ENCODE measurements at places on chromosomes 6 and 20.

- DNase-seq, result no peak
Observed at GRCh38 chr6:151186306-151186705, 53.5 kb upstream of the AKAP12 start.

GRCh38 chr6:161890133-161890831, 616.4 kb upstream of the AGPAT4 start:
- no peak for DNase-seq

- no peak for DNase-seq
Observed at GRCh38 chr6:105862936-105863607, 223.1 kb upstream of the PRDM1 start.

DNA sequence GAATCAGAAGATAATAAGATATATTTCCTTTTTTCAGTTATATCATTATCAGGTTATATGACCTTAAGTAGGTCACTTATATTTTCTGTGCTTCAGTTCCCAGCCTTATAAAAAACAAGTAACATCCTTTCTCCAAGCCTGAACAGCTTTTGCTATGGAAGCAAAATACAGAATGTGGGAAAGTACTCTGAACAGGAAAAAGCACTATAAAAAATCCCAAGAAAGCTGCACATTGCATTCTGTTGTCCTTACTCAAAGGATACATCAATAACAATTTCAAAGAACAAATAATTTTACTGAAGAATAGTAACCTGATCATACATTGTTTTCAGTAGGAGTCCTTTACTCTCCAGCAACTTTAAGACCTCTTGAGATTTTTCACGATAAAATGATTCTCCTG, 56.4 kb downstream of the SLC35A1 start:
- no peak for DNase-seq

DNA sequence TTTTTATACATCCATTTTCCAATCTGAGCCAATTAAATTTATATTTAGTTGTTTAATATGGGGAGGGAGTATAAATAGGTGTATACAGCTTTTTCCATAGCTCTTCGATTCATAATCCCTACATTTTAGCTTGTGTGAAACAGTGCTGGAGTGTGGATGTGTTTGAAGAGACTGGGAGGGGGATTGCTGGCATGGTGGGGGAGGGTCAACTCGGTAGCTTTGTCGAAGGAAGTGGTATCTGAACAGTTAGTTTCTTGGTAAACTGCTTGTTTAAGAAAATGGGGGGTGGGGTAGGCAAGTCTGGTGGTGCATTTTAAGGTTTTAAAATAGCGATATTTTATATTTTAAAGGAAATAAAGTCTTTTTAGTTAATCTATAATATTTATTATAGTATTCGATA, 1.4 kb upstream of the LIN28B start:
- DNase-seq, result no peak

GRCh38 chr6:104704191-104704590, 155.5 kb downstream of the HACE1 start:
- DNase-seq, result no peak

DNA sequence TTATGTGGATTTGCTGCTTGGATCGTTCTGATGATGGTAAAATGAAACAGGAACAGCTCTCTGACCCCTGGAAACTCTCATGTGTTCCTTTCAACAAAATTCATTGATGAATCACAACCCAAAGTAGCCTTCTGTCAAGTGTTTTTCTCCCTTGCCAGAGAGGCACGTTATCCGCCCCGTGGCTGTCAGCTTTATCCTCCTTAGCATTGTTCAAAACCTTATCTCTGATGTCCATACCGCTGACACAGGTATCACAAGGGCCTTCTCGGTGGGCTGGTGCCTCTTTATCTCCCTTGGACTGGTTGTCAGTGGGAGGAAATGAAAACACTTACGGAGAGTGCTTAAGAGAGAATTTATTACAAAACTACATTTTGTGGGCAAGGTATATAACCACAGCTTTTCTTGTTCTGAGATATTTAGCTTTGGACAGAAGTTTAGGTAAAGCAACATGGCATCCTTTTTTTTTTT, 84.9 kb downstream of the TIAM2 start:
- no peak for DNase-seq

DNA sequence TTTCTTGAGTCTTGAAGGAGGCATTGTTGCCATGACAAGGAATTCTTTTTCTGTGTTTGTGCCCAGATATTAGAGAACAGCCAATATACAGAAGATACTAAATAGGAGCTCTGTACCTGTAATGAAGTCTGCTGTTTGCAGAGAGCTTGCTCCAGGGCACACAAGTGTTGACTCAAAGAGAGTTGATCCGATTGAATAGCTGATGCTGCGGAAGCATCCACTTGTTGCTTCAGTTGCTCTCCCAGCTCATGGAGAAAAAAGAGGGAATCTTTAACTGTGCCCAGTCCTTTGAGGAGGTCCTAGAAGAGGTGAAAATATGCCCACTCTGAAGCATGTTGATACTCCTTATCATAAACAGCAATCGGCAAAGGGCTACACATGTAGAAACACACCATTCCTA, 411.4 kb downstream of the ESR1 start:
- DNase-seq, result no peak

- DNase-seq, result no peak
Observed at GRCh38 chr6:31558631-31559500, 11.5 kb downstream of the NFKBIL1 start.

- no peak for DNase-seq
Observed at GRCh38 chr20:58597249-58597891, 53.7 kb upstream of the STX16 start.

GRCh38 chr6:162379757-162380409, 347.7 kb downstream of the PRKN start:
- DNase-seq, result no peak

DNA sequence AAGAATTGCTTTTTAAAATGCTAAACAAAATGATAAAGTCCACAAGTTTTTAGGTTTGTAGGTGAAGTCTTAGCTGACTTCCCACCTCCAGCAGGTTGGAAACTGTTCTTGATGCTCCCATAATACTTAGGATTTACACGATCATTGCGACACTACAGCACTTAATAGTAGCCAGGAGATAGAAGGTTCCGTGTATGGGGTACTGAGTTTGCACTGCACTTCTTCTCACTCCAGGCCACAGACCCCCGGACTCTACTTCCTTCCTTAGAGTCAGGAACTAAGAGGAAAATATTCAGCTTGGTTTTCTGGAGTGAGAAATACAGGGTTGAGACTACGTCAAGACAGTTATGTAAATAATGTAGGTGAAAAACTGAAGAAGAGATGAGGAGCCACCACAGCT, 56.1 kb upstream of the SGK1 start:
- DNase-seq, result no peak

- no peak for DNase-seq
Observed at GRCh38 chr6:154496186-154496585, 14.3 kb downstream of the CNKSR3 start.

DNA sequence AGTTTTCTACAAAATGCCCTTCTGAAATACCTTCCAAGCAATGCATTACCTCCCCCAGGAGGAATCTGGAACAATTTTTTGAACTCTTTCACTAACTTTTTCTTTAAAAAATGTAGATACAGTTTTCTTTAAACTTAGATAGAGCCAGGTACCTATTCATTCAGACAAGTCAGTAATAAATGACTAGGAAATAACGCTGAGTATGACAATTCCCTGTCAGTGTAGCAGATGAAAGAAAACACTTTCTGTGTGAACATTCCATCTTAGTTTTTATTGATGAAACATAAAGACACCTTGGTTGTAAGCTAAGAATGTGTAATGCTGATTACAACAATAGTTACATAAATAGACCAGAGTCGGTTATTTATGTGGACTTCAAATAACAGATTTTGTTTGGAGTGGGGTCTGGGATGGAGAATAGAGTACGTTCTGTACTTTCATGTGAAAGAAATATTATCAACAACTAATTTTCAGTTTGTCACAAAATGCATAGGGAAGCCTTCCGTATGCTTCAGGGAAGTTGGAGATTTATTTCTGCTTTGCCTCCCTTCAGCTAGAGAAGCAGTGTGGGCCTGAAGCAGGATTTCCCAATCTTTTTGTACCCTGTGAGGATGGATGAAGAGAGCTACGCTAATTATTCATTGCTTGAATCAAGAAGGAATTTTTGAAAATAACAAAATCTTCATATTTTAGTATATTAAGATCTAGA, 19.2 kb upstream of the QKI start:
- no peak for DNase-seq

GRCh38 chr6:3379482-3380060, 77.3 kb downstream of the SLC22A23 start:
- no peak for DNase-seq

DNA sequence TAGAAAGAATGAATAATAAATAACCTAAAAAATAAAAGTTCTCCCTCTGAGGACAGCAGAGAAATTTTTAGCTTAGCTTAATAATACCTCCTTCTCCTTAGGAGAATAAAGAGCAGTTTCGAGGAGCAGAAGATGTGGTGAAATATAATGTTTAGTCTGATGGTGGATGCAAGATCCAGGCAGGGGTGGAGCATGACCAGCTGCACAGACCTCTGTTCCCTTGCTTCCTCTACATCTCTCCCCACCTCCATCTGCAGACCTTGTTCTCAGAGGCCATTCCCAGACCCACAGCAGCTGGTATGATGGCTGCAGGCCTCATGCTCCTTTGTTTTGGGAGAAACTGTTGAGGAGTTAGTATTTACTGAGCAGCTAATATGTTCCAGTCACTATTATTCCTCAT, 1.5 kb downstream of the BTN3A2 start:
- DNase-seq, result no peak

- no peak for DNase-seq
Observed at GRCh38 chr6:11233673-11234573, 1.5 kb upstream of the NEDD9 start.

DNA sequence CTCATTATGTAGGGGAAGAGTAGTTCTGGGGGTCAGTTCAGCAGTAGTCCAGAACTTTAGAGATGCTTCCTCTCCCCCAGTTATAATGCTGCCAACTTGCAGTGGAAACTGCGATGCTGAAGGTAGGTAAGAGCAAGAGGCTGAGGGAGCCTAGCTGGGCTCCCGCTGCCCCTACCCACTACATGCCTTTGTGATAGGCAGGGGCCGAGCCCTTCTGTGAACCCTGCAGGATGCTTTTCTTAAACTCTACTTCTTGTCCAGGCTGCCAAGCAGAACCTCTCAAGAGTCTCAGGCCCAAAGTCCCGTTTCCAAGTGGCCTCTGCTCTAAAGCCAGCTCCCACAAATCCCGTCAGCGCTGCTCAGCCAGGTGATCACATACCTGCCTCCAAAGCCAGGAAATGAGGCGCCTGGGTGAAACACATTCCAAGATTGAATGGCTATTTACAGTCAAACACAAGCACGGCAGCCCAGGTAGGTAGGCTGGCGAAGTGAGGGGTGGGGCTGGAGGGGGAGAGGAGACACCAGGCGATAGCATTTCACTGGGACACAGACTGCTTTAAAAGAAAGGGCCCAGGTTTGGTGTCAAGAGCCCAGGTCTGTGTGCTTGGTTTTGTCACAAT, 150.7 kb downstream of the CD24 start:
- no peak for DNase-seq

GRCh38 chr20:43911066-43911465, 3.6 kb upstream of the TOX2 start:
- DNase-seq, result peak; percentile 44

- DNase-seq, result no peak
Observed at GRCh38 chr20:63769891-63770474, 30.4 kb downstream of the SLC2A4RG start.

GRCh38 chr6:113095841-113096240, 748.7 kb downstream of the RFPL4B start:
- no peak for DNase-seq

- peak; percentile 74 for DNase-seq
Observed at GRCh38 chr6:13486679-13487121, 700 bp downstream of the GFOD1 start.

GRCh38 chr6:6881438-6882225, 226.1 kb upstream of the RREB1 start:
- no peak for DNase-seq

- DNase-seq, result no peak
Observed at GRCh38 chr6:34177181-34177591, 31.3 kb upstream of the GRM4 start.

- DNase-seq, result no peak
Observed at GRCh38 chr6:109358204-109358603, 24.1 kb downstream of the CD164 start.

- DNase-seq, result no peak
Observed at GRCh38 chr20:43821795-43822194, 92.9 kb upstream of the TOX2 start.

GRCh38 chr6:17038316-17038715, 63.5 kb upstream of the STMND1 start:
- no peak for DNase-seq

- DNase-seq, result no peak
Observed at GRCh38 chr6:13979284-13980171, 54.8 kb downstream of the RNF182 start.

DNA sequence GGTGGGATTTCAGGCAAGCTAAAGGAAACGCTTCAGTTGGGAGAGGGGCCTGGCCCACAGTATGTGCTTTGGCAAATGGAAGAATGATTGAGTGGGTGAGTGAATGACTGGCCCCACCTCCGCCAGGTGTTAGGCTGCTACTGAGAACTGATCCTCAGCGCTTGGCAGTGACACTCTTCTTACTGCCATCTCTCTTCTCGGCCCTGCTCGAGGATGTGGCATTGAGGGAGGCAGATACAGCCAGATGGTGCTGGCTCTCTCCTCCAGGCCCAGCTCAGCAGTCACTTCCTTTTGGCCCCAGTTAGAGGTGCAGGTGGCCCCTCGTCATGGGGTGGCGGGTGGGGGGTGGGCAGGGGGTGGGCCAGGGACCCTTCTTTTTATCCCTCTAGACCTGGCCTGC, 38.9 kb upstream of the KCNK5 start:
- DNase-seq, result no peak

DNA sequence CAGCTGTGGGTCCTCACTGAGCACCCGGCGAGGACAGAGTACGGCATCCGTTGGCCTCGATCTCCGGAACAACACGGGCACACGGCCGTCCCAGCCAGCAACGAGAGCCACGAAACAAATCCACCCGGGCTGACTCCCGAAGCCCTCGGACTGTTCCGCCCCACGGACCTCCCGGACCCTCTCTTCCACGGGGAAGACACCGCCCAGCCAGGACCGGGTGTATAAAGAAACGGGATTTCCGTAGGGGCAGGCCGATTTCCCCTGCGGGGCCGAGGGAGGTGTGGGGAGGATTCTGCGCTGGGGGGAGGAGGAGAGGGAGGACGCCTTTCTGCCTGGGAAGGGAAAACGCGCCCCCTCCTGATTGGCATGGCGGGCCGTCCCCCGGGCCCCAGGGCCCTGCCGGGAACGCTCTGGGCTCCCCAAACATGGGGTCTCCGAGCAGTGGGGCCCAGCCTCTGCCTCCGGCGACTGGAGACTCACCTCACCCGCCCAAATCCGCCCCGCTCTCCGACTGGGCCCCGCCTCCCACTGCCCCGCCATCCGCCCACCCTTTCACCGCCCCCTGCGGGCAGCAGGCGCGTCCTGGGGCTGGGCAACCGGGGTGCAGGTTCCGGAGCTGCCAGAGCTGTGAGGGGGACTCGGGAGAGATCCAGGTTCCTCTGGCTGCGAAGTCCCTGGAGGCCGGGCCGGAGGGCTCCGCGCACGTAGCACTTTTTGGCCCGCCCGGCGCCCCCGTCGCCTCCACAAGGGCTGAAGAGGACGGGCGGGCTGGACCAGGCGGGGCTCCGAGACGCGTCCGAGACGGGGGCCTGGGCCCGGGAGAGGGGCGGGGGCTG, 679 bp upstream of the PPDPF start:
- DNase-seq, result peak; percentile 88

GRCh38 chr6:31896856-31897611, 464 bp downstream of the EHMT2 start:
- peak; percentile 64 for DNase-seq
